ENCODE measurements at places on chromosomes 3 and 15.
A peak's percentile ranks its signal among the peaks of the same experiment; 100 is the strongest.

DNA sequence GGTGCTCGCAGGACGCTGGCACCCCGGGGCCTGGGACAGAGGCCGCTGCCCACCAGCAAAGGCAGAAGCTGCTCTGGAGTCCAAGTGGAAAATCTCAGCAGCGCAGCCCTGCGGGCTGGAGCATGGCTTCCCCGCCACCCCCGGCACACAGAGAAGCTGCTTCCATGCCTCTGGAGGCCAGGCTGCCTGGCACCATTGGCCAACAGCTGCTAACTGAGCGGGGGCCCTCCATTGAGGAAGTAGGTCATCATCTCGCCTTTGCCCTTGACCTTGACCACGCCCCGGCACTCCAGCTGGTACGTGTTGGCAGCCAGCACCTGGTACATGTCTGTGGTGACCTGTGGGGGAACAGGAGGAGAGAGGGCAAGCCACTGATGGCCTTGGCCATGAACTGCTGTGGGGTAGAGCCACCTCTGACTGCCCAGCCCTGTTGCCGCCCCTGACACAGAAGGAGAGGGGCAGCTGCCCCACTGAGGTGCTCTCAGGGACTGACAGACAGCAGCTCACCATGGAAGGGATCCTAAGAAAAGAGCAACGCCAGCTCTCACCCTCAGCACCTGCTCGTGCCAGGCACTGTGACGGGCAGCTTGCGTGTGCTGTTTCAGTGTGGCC is 82.8 kb downstream of the SEC22A start:
- DNase-seq = no peak

- DNase-seq = no peak
Measured at GRCh38 chr15:87871258-87871681, 385.3 kb downstream of the NTRK3 start.

- DNase-seq = peak; percentile 30
Measured at GRCh38 chr3:128505771-128506170, 12.8 kb upstream of the GATA2 start.

DNA sequence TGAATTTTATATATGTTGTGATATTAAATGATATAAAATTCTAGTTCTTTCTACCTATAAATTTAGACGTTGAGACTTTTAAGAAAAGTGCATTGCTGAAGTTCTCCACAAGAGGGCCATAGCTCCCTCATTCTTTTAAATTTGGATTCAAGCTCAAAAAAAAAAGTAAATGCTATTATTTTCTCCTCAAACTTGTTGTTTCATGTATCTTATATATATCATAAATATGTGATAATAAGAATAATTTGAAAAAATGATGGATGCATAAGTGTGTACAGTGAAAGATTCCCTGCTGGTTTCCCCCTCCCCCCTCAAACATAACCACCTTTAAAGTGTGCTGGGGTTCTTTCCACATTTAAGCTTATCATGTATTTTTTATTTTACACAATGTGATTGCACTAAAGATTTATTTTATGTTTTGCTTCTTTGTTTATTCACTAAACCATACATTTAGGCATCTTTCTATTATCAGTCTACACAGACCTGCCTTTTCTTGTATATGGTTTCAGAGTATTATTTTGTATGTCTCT is 769.4 kb upstream of the GOLIM4 start:
- DNase-seq = peak; percentile 28

- no peak for DNase-seq
Measured at GRCh38 chr3:124811436-124811835, 75.7 kb downstream of the ITGB5 start.

- no peak for DNase-seq
Measured at GRCh38 chr3:16294844-16295243, 29.8 kb downstream of the OXNAD1 start.

- peak; percentile 78 for DNase-seq
Measured at GRCh38 chr3:23999012-23999641, 54.0 kb downstream of the NR1D2 start.

GRCh38 chr15:80585544-80586018 is 109.5 kb upstream of the ABHD17C start:
- DNase-seq = no peak

DNA sequence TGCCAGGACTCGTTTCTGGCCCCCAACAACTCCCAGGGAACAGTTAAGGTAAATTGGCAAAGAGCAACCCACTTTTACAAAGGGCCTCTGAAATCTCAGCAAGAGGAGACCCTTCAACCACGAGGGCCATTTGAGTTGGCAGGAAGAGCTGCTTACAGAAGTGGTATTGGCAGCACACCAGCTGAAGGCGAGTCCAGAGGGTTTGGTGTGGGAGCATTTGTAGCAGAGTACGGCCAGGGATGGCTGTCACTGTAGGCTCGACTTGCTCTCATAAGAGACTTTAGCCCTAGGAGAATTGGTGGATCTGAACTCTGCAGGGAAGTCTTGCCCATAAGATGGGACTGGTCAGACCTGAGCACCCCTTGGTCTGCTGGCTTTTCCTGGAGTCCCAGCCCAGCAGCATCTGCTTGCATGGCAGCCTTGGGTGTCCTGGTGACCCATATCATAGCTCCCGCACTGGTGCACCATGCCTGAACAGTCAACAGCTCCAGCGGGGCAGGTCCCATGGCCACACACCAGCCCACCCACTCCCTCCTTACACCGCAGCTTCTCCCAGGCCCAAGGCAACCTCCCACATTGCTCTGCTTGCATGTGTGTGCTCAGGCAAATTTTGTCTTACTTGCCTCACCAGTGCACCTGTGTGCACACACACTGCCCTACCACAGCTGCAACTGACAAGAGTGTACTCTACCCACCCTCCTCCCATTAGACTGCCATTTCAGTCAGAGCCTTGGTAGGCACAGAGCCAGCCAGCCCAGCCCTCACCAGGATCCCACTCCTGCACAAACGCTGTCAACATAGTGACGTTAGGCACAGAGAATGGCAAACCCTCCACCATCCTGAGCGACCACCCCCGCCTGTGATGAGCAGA is 861.6 kb upstream of the DPPA4 start:
- DNase-seq = no peak

DNA sequence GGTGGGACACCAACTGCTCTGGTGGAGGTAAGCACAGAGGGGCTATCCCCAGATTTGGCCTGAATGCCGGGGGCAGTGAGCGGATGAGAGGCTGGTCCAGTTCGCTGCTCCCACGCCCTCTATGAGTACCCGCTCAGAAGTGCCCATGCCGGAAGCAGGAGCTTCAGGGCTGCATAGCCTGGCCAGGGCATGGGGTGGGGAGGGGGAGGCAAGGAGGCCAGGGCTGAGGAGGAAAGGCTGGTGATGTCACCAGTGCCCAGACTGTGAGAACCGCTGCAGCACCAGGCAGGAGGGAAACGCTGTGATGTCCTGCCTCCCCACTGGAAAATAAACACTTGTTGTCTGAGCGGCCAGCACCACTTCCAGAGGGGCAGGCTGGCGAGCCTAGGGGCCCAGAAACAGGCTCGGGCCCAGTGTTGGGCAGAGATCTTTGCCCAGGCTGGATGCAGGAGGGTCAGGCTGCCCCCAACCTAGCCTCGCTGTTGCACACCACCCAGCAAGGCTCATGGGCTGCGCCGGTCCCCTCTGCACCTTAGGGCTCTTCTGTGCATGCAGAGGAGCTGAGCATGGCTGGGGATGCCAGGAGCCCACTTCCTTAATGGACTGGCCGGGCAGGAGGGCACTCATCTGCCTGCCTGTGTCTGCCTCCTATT is 10.9 kb upstream of the DLL4 start:
- no peak for DNase-seq

DNA sequence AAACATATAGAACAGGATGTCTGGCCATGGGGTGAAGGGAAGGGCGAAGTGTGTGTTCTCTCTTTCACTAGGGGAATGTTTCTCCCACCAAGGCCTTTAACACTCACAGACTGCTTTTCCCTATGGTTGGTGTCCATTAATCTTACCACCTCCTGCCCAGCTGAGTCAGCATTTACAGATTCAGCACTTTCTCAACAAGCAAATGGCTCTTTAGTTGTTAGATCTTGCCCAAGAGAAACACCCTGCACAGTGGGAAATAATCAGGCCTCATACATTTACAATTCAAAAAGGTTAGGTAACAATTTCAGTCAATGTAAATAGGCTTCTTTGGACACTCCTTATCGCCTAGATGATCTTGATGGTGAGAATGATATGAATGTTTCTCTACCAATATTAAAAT is 418.2 kb downstream of the EPHA3 start:
- DNase-seq = no peak

GRCh38 chr3:77605308-77605707 is 565.4 kb downstream of the ROBO2 start:
- DNase-seq = no peak

DNA sequence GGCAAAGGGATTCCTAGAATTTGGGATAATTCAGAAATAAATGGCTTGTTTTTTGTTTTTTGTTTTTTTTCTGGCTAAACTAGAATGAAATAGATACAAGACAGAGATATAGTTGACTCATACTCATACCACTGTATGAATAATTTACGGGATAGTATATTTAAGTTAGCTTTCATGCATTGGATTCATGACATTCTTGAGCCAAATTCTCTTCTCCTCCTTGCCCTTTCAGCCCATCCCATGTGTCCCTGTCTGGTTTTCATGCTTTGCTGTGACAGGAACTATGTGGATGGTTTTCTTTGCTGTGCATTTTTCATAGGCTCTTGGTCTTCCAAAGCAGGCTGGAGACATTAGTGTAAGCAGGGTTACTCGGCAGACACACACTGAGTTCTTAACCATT is 66.6 kb upstream of the UMPS start:
- DNase-seq = no peak

GRCh38 chr3:45760878-45761711 is 35.2 kb downstream of the SLC6A20 start:
- DNase-seq = peak; percentile 49

- DNase-seq = no peak
Measured at GRCh38 chr15:98931004-98931403, 76.6 kb downstream of the PGPEP1L start.

- peak; percentile 20 for DNase-seq
Measured at GRCh38 chr15:26974120-26974780, 3.3 kb downstream of the GABRG3 start.
